ENCODE measurements at places on chromosomes 5 and 9. TPM values are rescaled to one million over a fixed set of nuclear protein-coding genes. Genes with fewer than 3 reads are reported as not detected.
A peak's percentile ranks its signal among the peaks of the same experiment; 100 is the strongest.

Gene CCDC183
- polyA plus RNA-seq, result 27.4 TPM

DNA sequence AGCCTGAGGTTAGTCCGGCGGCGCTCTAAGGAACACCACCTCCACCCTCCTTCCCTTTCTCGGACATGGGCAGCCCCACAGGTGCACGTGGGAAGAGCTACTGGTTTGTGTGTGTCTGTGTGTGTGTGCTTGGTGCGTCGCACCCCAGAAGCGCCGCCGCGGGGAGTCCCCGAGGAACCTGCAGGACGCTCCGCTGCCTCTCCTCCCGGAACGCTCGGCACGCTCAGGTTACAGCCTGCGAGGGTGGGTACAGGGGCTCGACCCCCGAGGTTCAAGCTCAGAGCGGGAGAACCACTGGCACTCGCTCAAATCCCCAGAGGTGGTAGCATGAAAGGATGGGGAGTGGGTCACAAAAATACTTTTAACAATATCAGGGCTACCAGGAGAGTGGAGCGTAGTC, 2.0 kb downstream of the ASTN2 start:
- H3K27me3 ChIP-seq, result peaks cover 71% of the 10 kb centered on the region
- H3K36me3 ChIP-seq, result no peaks in the 10 kb centered on the region
- no peak for DNase-seq
- H3K4me1 ChIP-seq, result peaks cover 5% of the 10 kb centered on the region

DNA sequence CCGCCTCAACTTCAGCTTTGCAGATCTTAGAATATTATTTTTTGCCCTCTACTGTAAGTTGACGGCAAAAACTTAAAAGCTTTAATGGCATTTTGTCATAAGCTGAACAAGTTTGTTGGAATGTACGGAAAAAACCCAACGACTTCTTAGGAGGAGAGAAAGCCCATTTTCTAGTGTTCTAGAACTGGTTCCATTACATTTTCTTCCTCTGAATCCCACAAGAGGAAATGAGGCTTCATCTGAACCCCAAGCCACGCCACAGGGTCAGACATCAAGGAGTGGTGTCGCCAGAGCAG, 113.7 kb downstream of the LHFPL2 start:
- no peak overlapping the region for H3K4me3 ChIP-seq
- DNase-seq, result no peak

GRCh38 chr5:137309290-137309689, 189.8 kb downstream of the SPOCK1 start:
- H3K4me3 ChIP-seq, result no peak overlapping the region
- H3K27ac ChIP-seq, result no peak overlapping the region
- no peak for DNase-seq
- peaks cover 2% of the 10 kb centered on the region for H3K27me3 ChIP-seq
- no peaks in the 10 kb centered on the region for H3K36me3 ChIP-seq

GRCh38 chr9:124286292-124286931, 28.7 kb downstream of the NEK6 start:
- peak overlapping the region; percentile 52 for H3K27ac ChIP-seq
- no peaks in the 10 kb centered on the region for H3K27me3 ChIP-seq
- peak; percentile 34 for DNase-seq
- peaks cover 28% of the 10 kb centered on the region for H3K4me1 ChIP-seq
- H3K4me3 ChIP-seq, result no peak overlapping the region

Measured in large intestine (tissue), 12 donors.